ENCODE measurements at places on chromosomes 16 and 17.

GRCh38 chr17:8151641-8152111, 528 bp downstream of the PER1 start:
- peak; percentile 52 for DNase-seq

- no peak for DNase-seq
Measured at GRCh38 chr16:88548131-88548874, 21.9 kb upstream of the ZC3H18 start.

GRCh38 chr17:79070266-79070880, 4.3 kb upstream of the ENGASE start:
- no peak for DNase-seq

- DNase-seq: no peak
Measured at GRCh38 chr17:1190751-1191331, 11.1 kb upstream of the ABR start.

DNA sequence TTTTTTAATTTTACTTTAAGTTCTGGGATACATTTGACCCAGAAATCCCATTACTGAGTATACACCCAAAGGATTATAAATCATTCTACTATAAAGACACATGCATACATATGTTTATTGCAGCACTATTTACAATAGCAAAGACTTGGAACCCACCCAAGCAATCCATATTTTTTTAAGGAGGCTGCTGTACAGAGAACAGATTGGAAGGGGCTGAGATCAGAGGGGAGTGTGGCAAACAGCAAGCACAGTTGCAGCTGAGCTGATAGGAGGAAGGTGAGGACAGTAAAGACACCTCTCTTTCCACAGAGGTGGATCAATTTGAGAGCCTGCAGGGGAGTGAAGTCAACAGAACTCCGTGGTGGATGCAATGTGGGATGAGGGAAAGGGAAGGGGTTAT, 10.2 kb upstream of the TMEM238L start:
- DNase-seq: no peak

DNA sequence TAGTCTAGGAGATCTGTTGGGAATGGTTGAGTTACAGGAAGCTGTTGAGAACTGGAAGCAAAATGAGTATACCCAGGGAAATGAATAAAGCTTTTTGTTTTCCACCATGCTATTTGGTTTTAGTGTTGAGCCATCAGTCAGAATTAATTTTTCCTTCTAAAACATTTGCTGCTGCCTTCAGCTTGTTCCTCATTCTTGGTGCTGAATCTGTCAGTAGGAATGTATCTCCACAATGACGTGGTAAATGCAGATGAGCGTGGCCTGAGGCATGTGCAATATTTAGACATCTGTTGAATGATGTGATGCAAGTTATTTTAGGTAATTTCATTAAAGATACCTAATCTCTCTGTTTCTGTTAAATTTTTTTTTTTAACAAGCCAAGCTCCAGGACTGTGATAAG, 10.9 kb downstream of the HAPSTR1 start:
- no peak for DNase-seq

GRCh38 chr16:78005881-78006280, 16.5 kb upstream of the CLEC3A start:
- no peak for DNase-seq

- DNase-seq: no peak
Measured at GRCh38 chr17:17146786-17147406, 59.2 kb downstream of the PLD6 start.

- DNase-seq: no peak
Measured at GRCh38 chr17:62678214-62678919, 50.9 kb downstream of the MRC2 start.

GRCh38 chr17:73788111-73788510, 143.9 kb upstream of the SDK2 start:
- no peak for DNase-seq

DNA sequence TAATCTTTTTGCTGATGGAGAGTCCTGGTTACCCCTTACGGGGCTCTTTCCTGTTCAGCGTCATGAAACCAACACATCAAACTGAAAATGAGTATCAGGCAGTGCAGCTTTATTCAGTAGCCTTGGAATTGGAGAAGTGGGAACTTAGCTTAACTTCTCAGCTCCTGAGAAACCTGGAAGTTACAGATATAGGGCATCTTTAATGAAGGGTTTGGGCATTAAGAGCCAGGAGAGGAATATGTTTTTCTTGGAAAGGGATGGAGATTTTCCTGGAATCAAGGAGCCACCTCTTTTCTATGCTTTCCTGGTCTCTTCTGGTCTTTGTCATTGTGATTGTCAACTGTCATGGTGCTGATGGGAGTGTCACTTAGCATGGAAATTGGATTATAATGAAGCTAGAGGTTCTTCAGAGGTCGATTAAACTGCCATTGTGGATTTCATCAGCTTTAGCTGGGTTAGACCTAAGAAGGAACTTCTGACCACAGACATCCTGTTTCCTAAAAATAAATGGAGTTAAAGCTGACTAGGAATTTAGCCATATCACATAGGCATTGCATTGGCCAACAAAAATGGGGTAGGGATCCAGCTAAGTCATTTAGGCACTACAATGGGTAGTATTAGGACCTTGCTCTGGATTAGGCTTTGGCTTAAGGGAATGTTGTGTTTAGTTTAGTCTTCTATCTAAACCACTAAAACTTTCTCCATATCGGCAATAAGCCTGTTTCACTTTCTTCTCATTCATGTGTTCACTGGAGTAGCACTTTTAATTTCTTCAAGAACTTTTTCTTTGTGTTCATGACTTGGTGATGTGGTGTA, 186.4 kb downstream of the BCAS3 start:
- DNase-seq: no peak

DNA sequence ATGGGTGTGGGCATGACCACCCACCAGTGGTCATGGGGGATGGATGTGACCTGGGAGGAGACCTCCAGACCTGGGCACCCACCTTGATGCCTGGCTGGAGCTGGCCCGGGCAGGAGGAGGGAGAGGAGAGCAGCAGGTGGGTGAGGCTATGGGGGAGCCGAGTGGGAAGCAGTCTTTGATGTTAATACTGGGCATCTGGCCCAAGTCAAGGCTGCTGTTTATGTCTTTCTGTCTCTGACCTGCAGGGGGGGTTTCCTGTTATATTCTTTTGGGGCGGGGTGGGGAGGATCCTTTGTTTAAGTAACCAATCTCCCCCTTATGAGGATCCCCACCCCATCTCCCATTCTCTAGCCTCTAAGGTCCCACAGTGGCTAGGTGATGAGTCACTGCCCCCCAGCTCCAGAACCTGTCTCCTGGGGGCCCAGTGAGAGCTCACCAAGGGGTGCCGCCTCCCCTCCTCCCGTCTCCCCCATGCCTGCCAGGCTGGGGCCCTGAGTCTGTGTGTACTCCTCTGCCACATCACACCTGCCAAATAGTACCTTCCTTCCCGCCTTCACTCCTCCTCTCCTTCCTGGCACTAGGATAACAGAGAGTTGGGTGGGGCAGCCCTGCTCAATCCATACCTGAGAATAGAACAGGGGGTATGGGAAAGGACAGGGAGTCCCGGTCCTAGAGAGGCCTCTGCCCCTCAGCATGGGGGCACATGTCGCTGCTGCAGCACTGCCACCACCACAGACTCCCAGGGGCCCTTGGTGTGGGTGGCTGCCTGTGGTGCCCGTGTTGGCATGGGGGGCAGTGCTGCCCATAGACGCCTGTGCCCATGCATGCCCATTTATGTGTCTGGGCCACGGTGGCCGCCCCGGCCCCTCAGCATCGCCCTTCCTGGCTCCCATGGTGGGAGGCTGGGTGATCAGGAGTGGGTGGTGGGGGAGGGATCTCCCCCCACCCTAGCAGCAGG, 7.3 kb downstream of the THRA start:
- DNase-seq: peak; percentile 75

GRCh38 chr16:26442321-26442720, 624.4 kb upstream of the C16orf82 start:
- no peak for DNase-seq
